ENCODE measurements at places on chromosomes 1 and 21. TPM values are rescaled to one million over a fixed set of nuclear protein-coding genes. Genes with fewer than 3 reads are reported as not detected.

Gene CRYAA
- not detected for total RNA-seq

Gene FCRL4
- not detected for total RNA-seq

Gene CCDC30
- total RNA-seq = 3.0 TPM

Gene ITLN2
- not detected for total RNA-seq

Gene OXCT2
- 0.37 TPM for total RNA-seq

Gene GUCA2B
- not detected for total RNA-seq

Gene FOXD2
- not detected for total RNA-seq

Gene PKP1
- not detected for total RNA-seq

Gene ARMH1
- 4.9 TPM for total RNA-seq

Gene NUP210L
- total RNA-seq = 0.10 TPM

Gene ZMYND12
- 0.49 TPM for total RNA-seq

Gene CDA
- not detected for total RNA-seq

Gene NADK
- total RNA-seq = 66.0 TPM

DNA sequence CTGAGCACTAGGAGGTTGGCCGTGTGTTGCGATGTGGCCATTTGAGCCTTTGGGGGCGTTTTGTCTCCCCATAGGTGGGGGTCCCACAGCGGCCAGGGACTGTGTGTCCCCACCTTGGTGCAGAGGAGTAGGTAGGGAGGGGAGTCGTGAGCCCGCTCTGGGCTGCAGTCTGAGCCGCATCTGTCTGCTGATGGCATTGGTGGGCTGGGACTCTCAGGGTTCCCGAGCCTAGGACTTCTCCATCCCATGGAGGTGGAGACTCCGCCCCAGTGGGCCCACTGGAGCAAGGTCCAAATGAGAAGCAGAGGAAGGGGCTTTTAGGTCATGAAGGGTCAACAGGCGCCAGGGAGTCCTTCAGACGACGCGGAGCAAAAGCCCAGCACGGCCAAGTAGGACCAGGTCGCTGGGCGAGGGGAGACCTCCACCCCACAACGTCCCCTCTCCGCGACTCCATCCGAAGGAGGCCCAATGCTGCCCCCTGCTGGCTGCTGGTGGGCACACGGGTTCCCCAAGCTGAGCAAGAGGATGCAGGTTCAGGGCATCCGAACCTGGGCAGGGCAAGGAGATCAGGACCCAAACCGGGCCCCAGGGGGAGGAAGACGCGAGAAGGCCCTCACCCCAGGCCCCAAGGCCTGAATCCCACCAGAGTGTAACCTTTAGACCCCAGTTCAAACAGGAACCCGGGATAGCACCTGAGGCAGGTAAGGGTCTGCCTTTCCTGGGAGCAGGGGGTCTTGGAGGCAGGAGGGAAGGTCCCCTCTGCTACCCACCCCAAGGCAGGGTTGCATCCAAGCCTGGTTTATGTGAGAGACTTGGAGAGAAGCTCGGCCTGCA, 14.9 kb downstream of the TTC34 start:
- peak; percentile 83 for DNase-seq

DNA sequence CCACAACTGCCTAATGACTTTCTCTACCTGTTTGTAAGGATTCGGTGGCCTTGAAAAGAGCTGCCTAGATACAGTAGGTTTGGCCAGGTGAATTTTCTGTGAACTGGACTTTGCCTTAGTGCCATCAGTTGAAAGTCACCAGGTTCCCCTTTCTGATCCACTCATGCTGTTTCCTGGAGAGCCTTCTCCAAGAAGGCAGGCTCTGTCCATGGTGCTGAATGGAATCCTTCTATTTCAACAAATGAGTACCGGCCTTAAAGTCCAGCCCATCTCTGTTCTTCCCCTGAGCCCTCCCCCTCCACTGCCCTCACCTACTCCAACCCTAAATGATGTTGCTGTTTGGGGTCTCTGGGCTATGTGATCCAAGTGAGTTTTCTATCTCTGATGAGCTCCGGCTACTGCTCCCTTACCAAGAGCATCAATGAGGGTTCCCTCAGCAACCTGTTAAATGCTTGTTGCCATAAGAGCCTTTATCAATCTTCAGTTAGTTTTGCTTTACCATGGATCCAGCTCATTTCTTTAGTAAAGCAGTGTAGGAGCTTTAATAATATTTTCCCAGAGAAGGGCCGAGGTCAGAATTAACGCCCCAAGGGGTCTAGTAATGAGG, 500.4 kb downstream of the PTPRU start:
- no peak for DNase-seq

- no peak for DNase-seq
Observed at GRCh38 chr1:187409341-187409740, 580.6 kb downstream of the PLA2G4A start.

DNA sequence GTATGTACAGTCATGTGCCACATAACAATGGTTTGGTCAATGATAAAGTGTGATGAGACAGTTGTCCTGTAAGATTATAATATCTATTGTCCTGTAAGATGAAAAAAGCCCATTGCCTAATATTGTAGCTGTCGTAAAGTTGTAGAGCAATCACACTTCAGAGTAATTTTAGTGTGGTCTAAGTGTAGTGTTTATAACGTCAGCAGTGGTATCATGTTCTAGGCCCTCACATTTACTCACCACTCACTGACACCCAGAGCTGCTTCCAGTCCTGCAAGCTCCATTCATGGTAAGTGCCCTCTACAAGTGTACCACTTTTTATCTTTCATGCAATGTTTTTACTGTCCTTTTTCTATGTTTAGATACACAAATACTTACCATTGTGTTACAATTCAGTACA, 259.9 kb upstream of the RAB4A start:
- DNase-seq = no peak

GRCh38 chr1:180173451-180173850, 18.8 kb downstream of the QSOX1 start:
- peak; percentile 64 for DNase-seq

DNA sequence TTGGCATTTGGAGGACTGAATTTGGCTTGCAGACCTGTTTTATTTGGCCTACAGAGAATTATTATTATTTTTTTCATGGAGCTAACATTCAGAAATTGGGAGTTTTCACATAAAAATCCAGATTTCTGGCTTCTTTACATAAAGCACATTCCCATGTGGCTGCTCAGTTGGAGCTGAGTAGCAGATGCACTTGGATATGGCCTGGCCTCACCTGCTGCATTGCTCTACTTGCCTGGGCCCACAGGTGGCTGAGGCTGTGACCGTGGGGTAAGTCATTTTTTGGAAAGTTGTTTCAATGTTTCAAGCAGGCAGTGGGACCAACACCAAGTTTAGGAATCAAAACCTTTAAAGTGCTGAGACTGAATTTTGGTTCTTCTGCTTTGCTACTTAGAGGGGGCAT, 56.7 kb downstream of the GADD45A start:
- no peak for DNase-seq

DNA sequence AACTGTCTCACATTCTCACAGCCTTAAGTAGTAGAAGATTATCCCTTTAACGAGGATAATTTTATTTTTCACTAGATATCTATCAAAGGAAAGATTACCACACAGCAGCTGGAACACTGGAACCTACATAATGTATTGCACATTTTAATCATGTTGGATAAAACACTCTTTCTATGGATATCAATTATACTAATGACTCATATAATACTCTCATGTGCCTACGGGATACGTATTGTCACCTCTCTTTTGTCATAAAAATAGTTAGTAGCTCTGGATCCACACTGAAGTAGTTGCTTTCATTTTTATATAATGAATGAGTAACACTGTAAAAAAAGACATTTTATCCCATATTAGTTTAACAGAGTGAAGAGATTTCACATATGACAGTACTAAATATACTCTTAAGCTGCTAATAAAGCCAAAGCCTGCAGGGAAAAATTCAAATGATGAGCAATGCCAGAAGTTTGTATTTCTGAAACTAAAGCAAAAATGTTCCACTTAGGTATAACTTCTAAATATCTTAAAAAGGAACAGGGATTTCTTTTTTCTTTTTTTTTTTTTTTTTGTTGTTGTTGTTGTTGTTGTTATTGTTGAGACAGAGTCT, 408.7 kb upstream of the PKN2 start:
- DNase-seq = no peak

- no peak for DNase-seq
Observed at GRCh38 chr1:6953216-6953615, 168.0 kb downstream of the CAMTA1 start.

- no peak for DNase-seq
Observed at GRCh38 chr1:33660244-33660643, 187.8 kb downstream of the ZSCAN20 start.

- DNase-seq = peak; percentile 75
Observed at GRCh38 chr1:231161667-231162296, at the start of gene TRIM67. Gene TRIM67 (plus strand): TSS chr1:231162058. CDS start chr1:231162970, 912 bp downstream.

- DNase-seq = no peak
Observed at GRCh38 chr1:61071205-61072130, 10.9 kb upstream of the NFIA start.

- no peak for DNase-seq
Observed at GRCh38 chr1:211037095-211037494, 96.9 kb downstream of the KCNH1 start.

GRCh38 chr1:76336931-76337371, 262.4 kb downstream of the ST6GALNAC3 start:
- DNase-seq = no peak

GRCh38 chr1:145983960-145984830, 12.2 kb downstream of the TXNIP start:
- DNase-seq = no peak

DNA sequence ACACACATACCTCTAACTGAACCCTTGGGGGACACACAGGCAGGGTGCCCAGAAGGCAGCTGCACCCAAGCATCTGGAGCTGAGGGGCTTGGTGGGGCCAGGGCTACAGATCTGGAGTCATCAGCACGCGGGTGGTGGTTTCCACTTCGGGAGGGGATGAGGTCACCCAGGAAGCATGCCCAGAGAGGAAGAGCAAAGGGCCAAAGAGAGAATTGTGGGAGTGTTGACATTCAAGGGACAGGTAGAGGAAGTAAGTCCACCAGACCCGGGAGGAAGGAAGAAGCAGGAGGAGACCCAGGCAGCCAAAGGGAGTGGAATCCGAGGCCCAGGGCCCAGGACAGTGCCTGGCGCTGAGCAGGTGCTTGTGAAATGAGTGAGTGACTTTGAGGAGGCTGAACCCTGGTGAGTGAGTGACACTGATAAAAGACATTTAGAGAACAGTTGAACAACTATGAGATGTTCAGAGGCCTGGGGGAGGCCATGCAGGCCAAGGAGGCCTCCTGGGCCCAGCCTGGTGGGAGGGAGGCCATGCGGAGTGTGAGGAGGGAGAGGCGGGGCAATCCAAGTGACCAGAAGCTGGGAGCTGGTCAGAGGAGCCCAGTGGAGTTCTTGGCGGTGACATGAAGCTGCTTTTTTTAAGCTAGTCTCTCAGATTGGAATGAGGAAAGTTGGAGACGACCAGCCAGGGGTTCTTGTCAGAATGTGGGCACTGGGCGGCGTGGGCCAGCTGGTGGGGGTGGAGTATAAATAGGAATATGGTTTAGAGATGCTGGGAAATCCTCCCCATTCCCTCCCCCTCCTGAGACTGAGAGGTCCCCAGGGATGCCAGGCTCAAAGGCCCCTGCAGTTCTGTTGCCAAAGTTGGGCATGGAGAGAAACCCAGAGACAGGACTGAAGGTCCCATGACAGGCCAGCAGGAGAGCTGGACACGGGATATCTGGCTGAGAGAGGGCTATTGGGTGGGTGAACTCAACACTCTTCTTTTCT, 7.9 kb downstream of the CDK18 start:
- no peak for DNase-seq
